ENCODE measurements at places on chromosomes 11 and 22.

- no peak for DNase-seq
Measured at GRCh38 chr11:122334546-122335339, 218.7 kb upstream of the BLID start.

DNA sequence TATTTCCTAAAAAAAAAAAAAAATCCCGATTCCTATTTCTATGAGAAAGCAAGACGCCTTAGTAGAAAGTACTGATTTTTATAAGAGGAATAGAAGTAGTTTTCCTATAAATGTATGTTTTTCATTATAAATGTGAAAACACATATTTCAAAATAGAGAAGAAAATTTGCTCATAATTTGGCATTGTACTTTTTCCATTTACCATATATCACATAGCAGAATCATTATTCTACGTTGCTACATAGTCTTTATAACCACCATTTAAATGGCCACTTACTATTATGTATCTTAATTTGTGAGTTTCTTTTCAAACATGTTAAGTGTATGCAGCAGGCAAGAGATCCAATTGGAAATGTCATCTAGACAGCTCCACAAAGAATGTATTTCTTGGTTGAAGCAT lies 99.0 kb downstream of the CCDC34 start:
- DNase-seq, result no peak

DNA sequence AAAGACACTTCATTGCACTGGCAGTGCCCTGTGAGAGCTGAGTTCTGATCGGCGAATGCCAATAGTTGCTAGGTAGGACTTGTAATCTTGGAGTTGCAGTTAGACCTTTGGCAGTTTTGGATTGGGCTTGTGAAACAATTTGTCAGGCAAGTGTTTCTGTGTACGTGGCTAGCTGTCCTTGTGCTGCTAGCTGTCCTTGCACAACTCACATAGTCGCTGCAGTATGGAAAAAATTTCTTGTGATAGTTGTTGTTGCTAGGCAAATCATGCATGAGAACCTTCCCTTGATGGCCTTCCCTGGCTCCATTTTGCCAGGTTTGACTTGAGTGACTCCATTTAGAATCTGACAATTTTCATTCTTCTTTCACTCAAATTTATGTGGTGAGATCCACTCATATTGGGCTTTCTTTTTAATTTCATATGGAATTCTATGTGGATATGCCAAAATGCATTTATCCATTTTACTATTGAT lies 140.7 kb downstream of the APIP start:
- DNase-seq, result no peak

DNA sequence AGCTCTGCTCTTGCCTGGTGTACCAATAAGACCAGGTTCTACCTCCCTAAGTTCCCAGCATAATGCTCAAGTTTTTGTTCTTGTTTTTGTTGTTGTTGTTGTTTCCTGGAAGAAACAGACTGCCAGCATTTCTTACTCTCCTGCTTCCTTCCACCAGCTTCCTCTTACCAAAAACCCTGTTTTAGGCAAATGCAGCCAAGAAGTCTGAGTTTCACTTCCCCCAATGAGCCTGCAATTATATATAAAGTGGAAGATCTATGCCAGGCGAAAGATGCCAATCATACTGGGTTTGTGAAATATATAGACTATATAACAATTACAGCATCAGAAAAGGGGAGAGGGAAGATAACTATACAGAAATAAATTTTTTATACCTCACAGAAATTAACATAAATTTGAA lies 931.5 kb upstream of the FAT3 start:
- no peak for DNase-seq

GRCh38 chr11:134659882-134660281 lies 247.8 kb upstream of the B3GAT1 start:
- no peak for DNase-seq

DNA sequence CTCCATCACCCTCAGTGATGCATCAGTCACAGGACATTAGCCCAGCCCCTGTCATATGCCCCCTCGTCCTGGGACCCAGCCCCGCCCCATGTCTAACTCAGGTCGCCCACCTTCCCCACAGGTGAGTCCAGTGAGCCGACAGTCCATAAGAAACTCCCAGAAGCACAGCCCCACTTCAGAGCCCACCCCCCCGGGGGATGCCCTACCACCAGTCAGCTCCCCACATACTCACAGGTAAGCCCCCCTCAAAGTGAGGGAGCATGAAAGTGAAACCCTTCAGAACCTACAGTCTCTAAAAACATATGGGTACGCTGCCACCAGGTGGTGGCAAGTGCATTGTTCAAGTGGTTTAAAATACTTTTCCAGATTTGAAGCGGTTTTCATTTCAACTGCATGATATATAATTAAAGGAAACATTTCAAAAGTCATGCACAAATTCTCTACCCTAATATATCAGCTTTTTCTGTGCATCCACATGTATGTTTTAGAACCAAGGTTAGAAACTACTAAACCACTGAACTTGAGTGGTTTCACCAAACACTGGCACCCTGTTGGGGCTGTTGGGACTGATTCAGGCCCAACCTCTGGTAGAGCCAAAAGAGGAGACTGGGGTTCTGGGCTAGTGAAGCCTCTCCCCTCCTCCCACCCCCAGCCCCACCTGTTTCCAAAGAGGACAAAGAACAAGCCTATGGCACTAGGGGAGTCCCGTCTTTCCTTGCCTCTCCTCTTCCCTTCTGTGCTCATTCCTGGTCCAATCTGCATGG lies 17.3 kb downstream of the EPS8L2 start:
- no peak for DNase-seq

DNA sequence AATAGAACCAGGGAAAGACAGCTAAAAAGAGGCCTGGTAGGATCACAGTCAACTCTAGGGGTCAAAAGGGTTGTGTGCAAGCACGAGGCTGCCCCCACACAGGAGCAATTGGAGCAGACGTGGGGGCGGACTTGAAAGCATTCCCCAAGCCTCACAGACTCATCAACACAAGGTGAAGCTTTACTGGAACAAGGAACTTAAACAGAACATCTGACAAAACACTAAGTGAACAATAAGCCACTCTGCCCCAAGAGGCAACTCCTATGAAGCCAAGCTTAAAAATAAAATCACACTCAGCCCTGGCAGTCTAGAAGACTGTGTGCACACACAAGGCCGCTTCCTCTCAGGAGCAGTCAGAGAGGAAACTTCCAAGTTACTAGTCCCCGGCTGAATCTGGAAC lies 32.2 kb upstream of the TEAD1 start:
- no peak for DNase-seq

DNA sequence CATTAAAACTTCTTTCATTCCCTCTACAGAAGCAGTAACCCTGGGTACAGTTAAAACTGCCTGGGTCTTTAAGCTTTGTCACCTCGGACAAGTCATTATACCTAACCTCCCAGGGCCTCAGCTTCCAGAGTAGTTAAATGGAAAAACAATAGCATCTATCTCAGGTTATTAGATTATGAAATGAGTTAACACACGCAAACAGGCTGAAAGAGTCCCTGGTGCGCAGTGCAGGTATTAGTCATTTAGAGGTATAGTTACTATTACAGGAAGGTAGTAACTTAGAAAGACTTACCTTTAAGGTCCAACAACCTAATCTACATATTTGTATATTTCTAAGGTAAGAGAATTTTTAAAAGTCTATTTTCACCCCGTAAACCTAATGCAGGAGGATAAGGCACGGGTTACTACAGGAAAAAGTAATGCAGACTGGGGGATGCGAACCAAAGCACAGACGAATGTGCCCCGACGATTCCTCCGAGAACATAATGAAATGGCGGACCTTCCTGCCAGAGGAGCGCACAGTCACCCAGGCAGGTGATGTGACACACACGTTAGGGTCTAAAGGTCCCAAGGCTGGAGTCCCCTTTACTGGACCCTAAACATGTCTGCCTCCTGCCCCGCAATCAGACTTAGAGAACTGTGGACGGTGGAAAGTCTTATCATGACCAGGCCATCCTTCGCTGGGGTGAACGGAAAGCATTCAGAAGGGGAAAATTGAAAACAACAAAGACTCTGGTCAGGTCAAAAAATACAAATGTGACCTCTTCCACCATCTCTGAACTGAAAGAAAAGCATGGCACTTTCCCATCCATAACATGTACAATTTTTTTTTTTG lies 1.3 kb downstream of the NAP1L4 start:
- DNase-seq, result no peak

DNA sequence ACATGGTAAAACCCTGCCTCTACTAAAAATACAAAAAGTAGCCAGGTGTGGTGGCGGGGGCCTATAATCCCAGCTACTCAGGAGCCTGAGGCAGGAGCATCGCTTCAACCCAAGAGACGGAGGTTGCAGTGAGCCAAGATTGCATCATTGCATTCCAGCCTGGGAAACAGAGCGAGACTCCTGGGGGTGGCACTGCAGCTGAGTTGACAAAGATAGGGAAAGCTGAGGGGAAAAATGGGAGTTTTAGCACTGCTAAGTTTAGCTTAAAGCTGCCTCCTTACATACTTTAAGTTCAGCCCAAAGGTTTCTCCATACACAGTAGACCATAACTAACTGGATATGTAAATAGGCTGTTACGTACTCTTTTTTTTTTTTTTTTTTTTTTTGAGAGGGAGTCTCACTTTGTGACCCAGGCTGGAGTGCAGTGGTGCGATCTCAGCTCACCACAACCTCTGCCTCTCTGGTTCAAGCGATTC lies 9.0 kb upstream of the USP28 start:
- no peak for DNase-seq

GRCh38 chr11:61297746-61298145 lies 2.6 kb upstream of the VWCE start:
- no peak for DNase-seq

Measured in activated T-helper 1 cell treated with Interleukin-2 at 50 U/mL for 16 hours (primary cell).